ENCODE measurements at places on chromosomes 3 and 15.

GRCh38 chr3:112124907-112125607 lies 8.0 kb downstream of the GCSAM start:
- DNase-seq, result no peak

DNA sequence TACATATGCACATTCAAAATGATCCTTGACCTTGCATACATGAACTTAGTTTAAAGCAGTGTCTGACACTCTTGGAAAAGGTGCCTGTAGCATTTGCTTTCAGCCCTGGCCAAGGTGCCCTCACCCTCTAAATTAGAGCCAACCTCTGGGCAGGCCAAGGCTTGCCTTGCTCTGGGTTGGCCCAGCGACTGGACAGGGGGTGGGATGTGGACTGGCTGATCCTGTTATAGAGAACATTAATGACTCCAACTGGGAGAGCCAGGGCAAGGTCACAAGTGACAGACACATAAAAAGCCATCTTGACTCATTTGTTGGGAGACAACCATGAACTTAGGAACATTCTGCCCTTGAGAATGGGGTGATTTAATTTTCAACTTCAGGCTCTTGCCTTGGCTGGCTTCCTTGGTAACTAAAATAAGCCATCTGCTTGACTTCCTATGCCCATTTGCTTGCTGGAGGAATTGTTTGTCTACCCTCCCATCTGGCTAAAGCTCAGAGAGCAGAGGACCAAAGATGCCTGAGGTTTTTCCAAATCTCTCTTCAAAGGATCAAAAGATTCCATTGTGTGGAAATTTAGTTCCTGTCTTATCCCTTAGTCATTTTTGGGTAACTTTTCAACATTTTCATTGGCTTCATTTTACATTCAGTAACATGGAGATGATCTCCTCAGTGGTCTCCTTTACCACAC lies 403.7 kb downstream of the SOX2 start:
- DNase-seq, result no peak

GRCh38 chr3:58560771-58561311 lies 16.4 kb downstream of the FAM107A start:
- DNase-seq, result peak; percentile 94

- no peak for DNase-seq
These were observed 42.3 kb downstream of the CGNL1 start for GRCh38 chr15:57418635-57419034.

GRCh38 chr15:100002787-100003536 lies 269.7 kb upstream of the LYSMD4 start:
- no peak for DNase-seq

- DNase-seq, result no peak
These were observed 70.8 kb downstream of the PPP2R3A start for GRCh38 chr3:136036306-136036705.

DNA sequence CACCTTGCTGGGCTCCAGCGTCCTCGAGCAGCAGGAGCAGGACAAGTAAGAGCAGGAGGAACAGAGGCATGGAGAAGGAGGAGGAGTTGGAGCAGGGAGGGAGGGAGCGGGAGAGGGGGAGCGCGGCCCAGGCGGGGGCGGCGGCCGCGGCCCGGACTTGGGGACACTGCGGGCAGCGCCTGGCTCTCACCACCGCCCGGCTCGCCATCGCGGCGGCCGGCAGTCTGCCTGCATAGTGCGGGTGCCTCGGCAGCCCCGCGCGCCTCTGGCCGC lies 440 bp downstream of the DCBLD2 start:
- DNase-seq, result no peak

DNA sequence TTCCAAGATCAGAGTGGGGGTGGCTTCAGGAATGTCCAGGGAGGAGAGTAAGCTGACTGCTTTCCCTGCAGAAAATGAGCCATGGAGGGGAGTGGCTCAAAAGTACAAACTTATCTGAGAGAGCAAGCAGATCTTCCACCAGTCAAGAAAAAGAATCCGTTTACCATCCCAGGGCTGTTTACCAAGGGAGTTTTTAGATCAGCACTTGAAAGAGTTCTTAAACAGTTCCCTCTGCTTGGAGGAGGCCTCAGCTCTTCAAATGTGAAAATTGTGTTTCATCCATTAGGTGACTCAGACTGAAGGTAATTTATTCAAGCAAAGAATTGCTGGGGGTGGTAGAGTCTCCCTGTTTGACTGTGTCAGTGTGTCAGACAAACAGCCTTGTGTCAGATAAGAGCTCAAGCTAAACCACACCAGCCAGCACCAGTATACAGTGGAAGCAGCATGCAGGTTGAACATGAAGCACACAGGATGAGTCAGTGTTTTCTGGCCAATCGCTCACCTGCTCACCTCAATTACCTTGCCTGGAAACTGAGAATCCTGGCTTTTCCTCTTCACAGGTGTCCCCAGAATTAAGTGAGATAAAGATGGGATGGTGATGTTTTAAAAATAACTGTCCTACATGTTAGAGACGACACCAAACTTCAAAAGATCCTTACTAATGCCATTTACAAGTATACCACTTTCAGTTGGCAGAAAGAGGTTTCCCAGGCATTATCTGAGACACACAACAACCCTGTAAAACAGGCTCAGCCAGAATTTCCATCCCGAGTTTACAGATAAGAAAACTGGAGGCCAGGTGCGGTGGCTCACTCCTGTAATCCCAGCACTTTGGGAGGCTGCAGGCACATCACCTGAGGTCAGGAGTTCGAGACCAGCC lies 21.7 kb downstream of the SH3BP5 start:
- DNase-seq, result no peak

DNA sequence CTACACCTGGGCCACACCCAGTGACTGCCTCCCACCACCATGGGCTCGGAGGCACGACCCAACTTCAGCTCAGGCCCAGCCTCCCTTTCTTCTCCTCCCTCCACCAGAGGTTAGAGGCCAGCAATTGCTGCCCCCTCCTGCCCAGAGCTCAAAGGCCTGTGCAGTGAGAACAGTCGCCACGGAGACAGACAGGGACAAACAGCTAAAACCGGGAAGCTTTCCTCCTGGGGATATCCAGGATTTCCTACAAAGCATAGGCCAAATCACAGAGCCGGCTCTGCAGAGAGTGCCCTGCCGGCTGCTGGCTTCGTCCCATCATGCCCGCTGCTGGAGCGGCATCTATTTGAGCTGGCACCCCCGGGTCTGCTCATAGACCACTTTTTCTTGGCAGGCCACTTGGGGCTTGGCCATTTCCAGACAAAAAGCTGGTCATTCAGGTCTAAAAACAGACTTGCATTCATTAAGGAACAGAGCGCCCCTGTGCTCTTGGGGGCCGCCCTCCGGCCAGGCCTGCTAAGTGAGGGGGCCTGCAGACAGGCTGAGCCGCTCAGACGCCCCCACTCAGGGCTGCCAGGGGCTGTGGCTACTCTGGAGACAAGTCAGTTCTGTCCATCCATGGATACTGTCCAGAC lies 17.5 kb downstream of the GRAMD2A start:
- DNase-seq, result no peak

DNA sequence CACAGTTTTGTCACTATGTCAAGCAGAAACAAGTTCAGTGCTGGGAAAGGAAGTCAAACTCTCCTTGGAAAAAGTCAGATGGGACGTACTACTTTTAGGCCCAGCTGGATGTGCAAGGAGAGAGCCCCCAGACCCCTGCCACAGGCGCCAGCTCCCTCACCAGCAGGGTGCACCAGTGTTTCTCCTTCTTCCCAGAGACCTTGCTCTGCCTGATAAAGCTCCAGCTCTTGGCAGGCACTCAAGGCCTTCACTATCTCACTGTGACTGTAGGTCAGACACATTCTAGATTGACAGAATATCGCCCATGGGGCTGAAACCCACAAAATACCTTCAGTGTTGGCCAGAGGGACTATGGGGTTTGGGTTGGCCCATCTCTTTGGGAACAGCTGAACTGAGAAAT lies 54.8 kb upstream of the CHRNB4 start:
- no peak for DNase-seq

- DNase-seq, result no peak
These were observed 40.5 kb downstream of the TGM4 start for GRCh38 chr3:44914936-44915335.

- DNase-seq, result no peak
These were observed 450.4 kb downstream of the UNC13C start for GRCh38 chr15:54428596-54428995.

GRCh38 chr3:9669720-9670432 lies 20.6 kb downstream of the MTMR14 start:
- no peak for DNase-seq

- no peak for DNase-seq
These were observed 29.6 kb downstream of the FSIP1 start for GRCh38 chr15:39752991-39753390.

DNA sequence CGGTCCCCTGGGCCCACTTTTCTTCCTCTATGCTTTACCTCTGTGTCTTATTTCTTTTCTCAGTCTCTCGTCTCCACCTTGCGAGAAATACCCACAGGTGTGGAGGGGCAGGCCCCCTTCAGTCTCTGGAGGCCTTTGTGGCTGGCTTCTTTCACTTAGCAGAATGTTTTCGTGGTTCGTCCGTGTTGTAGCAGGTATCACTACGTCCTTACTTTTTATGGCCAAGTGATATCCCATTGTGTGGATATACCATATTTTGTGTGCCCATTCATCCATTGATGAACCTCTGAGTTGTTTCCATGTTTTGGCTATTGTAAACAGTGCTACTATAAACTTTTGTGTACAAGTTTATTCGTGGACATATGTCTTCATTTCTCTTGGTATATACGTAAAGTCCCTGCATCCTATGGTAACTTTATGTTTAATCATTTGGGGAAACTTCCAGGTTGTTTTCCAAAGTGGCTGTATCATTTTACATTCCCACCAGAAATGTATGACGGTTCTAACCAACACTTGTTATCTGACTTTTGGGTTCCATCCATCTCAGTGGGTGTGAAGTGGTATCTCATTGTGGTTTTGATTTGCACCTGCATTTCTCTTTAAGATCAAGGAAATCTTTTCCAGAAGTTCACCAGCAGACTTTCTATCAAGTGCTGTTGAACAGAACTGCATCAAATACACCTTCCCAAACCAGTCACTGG lies 5.6 kb downstream of the PIGZ start:
- DNase-seq, result no peak

- no peak for DNase-seq
These were observed 62.8 kb upstream of the UTS2B start for GRCh38 chr3:191393146-191393545.

DNA sequence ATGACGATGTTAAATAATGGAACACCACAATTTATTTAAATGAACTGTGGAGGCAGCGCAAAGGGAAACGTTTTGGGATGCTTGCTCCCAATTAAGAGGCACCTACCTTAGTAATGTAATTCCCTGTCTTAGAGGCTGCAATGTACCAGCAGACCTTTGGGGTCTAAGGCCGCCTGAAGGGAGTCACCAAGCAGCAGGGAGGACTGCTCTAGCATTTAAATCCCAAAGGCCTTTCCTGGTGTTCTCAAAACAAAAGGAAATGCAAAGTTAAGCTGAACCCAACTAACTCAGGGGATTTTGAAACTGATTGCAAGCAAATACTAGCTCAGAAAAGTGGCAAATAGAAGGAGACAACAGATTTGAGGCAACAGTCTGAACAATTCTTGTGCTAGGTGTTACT lies 510.8 kb downstream of the GABRG3 start:
- no peak for DNase-seq

DNA sequence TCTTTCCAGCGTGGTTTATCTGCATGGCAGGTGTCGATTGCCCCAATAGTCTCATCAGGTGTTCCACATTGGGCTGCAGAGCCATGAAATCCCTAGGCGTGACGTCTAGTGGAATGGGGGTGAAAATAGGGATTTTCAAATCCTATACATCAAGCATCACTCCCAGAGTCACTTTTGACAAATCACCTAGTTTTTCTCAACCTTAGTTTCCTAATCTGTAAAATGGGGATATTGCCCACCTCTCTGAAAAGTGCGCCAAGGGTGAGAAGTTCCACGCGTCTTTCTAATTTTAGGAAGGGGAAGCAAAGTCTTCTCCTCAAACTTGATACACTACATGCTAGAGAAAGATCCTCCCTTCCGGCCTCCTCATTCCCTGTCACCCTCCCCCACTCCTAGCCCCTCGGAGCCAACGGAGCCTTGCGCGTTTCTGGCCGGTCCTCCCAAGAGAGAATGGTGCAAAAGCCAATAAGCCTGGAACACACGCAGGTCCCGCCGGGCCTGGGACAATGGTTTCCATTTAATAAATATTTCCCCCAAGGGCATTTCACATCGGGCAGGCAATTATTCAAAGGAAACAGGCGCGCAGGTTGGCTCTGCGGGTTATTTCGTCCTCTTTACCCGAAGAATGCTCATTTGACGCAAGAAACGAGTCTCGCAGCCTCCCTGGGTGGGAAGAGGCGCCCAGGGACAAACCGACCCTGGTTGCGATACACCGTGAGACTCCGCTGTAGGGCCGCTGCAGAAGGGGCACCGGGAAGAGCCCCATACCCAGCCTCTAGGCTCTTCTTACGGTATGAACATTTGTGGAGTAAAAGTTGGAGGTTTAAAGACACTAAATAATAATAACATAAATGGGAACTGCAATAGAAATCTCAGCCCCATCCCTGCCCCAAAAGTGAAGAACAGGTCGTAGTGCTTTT lies 1.2 kb upstream of the SOX14 start:
- DNase-seq, result no peak

DNA sequence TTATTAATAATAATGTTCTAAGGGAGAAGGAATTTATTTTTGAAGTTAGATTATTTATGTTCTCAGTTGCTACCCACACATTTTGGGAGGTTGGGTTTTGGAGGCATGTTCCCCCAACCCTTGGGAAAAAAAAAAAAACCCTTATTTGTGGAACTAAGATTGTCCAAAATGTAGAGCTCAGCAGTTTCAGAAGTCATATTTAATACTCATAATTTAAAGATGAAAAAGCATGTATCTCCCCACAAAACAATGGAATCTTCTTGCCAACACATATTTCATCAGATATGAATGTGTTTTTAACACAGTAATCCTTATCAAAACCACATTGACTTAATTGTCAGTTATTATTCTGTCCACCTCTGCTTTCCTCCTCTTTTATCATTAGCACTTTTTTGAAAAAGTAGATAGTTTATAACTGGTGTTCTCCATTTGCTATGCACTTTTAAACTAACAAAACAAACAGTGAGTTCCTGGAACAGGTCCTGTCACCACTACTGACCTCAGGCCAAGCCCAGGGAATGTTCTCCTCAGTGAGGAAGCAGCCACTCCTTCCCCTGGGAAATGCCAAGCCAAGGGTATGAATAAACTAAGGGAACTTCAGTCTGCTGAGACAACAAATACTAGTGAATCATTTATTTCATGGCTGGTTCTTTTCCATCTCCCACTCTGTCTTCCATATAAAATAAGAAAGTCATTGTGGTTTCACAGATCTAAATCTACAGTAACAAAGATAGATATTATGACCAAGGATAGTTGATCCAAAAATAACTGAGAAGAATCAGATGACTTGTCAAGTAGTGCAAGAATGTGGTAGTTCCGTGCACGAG lies 414.4 kb upstream of the ALCAM start:
- DNase-seq, result peak; percentile 76
